ENCODE measurements at places on chromosomes 13 and 19.
A peak's percentile ranks its signal among the peaks of the same experiment; 100 is the strongest.

DNA sequence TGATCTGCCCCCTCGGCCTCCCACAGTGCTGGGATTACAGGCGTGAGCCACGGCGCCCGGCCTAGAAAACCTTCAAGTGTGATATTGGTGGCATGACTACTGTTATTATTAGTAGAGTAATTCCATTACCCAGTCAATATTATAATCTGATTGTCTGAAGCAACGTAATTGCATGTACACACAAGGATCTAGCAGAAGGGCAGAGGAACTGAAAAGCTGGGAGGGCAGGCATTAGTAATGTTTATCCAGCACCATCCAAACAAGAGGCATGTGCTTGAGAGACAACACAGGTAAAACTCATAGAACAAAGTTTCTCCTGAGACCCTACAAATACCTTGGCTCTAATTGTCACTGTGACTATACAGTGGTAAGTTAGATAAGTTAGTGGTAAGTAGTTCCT is 56.2 kb upstream of the ITM2B start:
- no peak for DNase-seq

DNA sequence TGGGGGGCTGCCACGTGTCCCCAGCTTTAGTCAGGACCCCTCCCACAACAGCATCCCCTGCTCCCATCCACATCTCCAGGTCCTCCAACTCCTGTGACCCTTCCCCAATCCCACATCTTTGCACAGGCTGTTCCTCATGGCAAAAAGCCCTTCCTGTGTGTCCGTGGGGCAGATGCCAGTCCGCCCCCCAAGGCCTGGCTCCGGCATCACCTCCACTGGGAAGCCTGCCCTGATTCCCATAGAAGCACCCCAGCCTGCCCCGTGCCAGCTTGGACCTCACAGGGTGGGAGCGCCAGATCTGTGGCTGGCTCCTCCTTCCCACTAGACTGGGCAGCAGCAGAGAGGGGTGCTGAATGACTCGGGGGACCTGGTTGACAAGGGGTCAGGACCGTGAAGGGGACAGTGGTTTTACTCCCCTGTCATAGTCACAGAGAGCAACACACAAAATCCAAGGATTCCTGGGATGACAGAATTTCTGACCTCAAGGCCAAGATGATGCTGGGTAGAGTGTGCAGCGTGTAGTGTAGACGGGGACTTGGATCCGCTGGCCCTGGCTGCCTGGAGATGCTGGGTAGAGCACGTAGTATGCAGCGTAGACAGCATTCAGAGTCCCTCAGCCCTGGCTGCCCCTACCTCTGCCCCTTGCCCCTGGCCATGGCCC is 13.3 kb downstream of the KLF2 start:
- no peak for DNase-seq

DNA sequence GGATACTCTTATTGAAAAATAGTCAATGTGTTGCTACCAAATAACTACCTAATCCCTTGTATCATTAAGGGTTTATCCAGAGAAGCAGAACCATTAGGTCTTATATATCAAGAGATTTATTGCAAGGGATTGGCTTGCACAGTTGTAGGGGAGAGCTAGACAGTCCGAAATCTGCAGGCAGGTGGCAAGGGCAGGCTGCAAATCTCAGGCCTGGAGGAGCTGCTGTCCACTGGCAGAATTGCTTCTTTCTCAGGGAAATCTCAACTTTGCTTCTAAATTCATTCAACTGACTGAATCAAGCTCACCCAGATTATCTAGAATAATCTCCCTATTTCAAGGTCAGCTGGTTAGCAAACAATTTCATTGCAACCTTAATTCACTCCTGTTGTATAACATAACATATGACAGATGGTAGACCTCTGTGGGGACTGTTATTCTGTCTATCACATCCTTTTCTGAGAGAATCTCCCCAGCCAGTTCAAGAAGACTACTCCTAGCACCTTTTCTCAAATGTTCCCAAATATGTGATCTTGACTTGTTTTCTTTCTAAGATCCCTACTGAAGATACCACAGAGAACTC is 194.2 kb downstream of the NHLRC3 start:
- DNase-seq = no peak

DNA sequence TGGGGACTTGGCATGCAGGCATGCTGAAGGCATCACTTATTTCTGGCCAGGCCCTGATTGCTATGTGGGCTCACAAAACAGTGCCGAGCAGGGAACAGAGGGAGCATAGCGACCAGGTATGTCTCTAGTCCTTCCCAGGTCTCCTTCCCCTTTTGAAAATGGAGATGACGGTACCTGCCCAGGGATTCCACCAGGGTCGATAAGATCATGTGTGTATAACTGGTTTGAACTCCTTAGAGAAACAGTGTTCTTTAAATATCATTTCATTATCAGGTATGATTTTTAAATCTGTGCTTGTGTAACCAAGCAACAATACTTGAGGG is 280.6 kb downstream of the FOXO1 start:
- DNase-seq = no peak

GRCh38 chr19:1450735-1451731 is 1.1 kb downstream of the APC2 start:
- no peak for DNase-seq

GRCh38 chr13:114056205-114057013 is 76.0 kb downstream of the RASA3 start:
- DNase-seq = no peak

- DNase-seq = no peak
These were observed 5.9 kb upstream of the CIRBP start for GRCh38 chr19:1263188-1263587.

GRCh38 chr19:27759896-27760295 is 1453.1 kb downstream of the UQCRFS1 start:
- no peak for DNase-seq

DNA sequence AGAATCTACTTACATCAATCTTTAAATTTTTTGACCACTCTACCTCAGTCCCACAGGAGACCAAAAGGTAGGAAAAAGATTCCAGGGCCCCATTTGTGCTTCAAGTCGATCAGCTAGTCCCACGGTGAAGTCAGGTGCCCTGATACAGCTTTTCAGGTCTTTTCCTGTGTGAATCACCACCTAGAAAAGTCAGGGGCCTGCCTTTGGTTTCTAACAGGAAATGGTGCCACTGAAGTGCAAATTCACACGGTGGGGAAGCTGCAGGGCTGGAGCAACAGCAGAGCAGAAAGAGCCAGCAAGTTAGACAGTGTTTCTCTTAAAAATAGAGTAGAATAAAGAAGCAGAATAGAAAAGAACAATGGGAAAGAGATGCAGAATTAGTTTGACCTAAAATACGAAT is 107.5 kb downstream of the KLF12 start:
- DNase-seq = peak; percentile 48

GRCh38 chr13:47718556-47718955 is 282.5 kb downstream of the SUCLA2 start:
- no peak for DNase-seq

DNA sequence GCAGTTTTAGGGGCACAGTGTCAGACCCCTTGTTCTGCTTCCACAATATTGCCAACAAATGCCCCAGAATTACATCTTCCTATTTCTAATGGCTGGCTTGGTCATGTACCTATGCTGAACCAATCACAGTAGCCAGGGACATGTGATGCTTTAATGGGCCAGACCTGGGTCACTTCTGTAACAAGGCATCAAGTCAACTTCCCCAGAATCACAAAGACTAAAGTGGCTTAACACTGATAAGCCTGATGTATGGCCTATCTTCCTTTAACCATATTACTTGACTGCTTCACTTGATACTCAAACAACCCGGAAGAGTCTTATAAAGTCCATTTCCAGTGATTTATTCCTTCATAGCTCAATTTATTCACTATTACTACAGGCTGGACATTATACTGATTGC is 19.6 kb downstream of the LNX2 start:
- no peak for DNase-seq

DNA sequence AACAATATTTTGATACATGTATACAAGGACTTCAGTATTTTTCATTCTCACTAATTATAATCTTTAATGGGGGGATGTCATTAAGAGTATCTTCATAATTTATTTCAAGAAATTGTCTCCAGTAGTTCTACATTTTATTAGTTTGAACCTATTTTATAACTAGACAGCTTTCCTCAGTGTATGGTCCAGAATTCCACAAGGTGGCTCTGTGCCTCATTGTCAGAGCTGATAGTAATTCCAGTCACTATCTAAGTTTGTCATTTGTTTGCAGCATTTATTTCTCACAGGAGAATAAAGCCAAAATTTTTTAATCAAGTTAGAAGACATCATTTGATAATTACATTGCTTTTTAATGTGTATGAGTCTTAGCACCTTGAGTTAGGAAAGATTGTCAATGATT is 1633.0 kb upstream of the PCDH20 start:
- DNase-seq = no peak

DNA sequence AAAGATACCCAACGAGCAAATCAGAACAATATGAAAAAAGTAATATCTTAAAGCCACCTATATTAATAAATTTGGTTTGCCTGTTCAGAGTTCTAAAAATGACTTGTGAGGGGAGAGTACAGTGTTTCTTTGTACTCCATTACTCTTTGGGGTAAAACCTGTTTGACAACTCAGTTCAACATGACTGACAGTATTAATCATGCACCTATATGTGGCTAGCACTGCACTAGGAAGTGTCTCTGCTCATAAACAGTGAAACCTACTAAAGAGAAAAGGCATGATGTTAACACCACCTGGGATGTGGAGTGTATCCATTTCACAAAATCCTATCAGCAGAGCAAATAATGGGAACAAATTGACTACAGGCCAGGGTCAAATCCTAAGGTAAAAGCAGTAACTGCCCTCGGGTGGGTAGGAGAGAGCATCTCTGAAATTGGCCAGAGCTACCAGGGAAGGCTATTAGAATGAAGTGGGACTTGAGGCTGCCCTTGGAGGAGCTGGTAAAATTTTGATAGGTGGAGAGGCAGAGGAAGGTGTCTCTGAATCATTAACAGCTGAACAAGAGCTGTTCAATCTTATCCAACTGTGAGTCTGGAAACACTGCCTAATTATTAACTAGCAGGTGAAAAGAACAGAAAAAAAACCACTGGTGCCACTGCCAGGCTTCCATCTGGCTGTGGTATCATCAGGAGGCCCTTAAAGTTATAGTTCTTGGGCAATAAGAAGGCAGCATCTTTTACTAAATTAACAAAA is 365.1 kb downstream of the DNAJC15 start:
- no peak for DNase-seq

DNA sequence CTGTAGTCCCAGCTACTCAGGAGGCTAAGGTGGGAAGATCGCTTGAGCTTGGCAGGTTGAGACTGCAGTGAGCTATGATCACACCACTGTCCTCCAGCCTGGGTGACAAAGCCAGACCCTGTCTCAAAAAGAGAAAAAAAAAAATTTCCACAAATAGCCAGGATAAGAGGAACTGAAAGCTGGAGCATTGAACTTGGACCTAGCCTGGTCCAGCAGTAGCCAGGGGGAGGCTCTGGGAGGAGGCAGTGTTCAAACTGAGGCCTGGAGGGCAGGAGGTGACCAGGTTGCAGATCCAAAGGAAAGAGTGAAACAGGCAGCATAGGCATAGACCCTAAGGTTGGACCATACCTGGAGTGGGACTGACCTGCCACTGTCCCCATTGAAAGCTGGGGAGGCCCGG is 26.9 kb upstream of the PIK3R2 start:
- no peak for DNase-seq

DNA sequence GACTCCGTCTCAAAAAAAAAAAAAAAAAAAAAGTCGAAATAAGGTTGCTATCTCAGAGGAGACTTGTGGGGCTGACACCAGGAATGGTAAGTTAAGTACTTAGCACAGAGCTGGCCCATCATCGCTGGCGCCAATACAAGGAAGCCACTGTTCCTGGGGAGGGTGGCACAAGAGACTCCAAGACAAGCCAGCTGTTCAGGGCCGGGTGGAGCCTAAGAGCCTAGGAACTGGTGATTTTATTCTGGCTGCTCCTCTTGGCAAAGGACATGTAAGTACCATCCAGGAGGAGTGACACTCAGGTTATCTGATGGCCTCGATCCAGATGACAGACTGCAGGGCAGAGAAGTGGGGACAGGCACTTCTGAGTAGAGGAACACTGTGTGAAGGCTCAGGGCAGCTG is 3.8 kb downstream of the ELOF1 start:
- DNase-seq = no peak

- DNase-seq = no peak
These were observed 1374.8 kb downstream of the PCDH9 start for GRCh38 chr13:65855242-65855805.

- no peak for DNase-seq
These were observed 42.2 kb downstream of the GATAD2A start for GRCh38 chr19:19447536-19448237.

DNA sequence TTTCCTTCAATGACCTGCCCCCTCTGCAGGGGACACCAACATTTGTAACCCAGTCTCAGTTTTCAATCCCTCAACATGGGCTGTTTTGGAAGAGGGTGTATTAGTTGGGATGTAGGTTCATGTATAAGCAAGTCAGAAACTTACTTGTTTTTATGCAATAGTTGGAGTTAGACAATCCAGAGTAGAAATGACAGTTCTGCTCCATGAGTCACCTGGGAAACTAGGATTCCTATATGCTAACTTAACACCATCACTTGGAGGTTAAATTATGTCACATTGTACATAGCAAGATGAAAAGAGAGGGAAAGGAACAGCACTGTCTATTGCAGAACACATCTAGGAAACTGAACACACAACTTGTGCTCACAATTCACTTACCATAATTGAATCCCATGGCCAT is 436.4 kb downstream of the RFC3 start:
- DNase-seq = no peak

DNA sequence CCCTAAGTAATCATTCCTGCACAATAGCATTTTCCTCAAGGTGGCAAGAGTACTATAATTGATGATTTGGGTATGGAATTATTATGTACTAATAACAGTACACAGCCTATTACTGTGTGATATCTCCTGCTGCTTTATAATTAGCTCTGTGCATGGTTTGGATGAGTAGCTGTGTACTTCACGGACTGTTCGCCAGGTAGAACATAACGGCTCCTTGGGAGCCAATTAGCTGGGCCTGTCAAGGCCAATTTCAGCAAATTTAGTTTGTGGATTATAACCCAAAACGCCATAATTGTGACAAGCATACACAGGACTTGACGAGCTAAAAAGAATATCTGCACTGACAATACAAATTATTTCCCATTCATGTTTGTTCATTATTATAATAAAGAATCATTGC is 1584.2 kb downstream of the SLITRK1 start:
- DNase-seq = no peak

DNA sequence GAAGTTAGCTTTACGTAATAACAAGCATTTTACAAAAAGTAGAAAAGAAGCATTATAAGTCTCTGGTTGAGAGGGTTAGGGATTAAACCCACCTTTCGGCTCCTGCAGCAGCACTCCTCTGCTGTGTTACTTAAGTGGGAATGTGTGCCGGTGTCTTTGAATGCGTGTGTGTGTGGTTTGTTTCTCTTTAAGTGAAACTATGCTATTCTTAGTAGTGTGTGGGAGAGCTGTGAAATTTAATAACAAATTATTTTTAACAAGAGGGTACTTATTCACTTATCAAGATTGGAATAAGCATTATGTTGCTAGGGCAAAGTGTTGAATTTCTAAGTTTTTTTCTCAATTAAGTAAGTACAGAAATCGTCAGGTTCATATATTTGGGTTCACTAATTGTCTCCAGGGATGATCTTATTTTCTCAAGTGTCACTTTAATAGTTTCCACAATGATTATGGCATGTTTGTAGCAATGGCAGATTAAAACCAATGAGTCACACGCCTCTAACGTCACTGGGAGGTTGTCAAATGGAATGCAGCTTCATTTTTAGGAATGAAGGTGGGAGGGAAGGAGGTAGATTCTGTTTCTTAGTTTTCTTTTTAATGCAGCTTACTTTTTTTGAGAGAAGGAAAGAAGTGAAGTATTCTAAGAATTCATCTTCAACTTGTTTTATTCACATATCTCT is 151.3 kb downstream of the LMO7 start:
- no peak for DNase-seq

GRCh38 chr13:52085421-52085820 is 43.5 kb downstream of the NEK5 start:
- no peak for DNase-seq

- DNase-seq = no peak
These were observed 905.0 kb downstream of the GPC5 start for GRCh38 chr13:92303428-92303827.

Measured in activated CD8-positive, alpha-beta memory T cell treated with anti-CD3 and anti-CD28 coated beads for 1 hour (primary cell).